ENCODE measurements at places on chromosomes 7 and 10.

GRCh38 chr7:98286093-98286539 is 4.6 kb downstream of the BRI3 start:
- peak; percentile 34 for DNase-seq

DNA sequence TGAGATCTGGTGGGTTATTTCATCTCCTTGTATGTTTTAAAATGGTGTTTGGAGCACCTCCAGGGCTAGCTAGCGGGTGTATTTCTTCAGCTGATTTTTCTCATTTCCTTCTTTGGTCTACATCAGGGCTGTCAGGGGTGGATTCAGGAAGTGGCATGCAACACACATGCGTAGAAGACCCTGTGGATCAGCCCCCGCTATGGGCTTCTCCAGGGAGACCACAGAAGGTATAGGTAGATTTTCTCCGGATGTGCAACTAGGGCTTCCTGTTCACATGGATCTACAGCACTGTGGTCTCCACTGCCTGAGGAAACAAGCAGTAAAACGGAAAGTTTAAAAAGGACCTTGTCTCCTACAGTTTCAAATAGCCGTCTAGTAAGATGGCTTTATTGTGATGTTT is 10.4 kb downstream of the NUB1 start:
- DNase-seq: no peak

- DNase-seq: no peak
These were observed 52.9 kb downstream of the AUTS2 start for GRCh38 chr7:69651101-69651590.

GRCh38 chr10:132101529-132101928 is 35.8 kb downstream of the JAKMIP3 start:
- DNase-seq: no peak

DNA sequence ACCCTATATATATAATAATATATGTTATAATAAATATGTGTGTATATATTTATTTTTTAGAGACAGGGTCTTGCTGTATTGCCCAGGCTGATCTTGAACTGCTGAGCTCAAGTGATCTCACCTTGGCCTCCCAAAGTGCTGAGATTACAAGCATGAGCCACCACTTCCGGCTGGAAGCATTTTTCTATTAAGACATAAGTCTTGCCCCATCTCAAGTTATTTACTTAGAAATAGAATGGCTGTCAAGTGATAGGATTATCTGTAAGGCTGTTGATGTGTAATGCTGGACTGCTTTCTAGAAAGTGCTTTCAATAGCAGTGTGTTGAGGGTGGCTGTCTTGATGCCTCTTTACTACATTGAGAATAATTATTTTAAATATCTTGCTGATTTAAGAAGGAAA is 65.2 kb downstream of the ZMYND11 start:
- DNase-seq: no peak

- DNase-seq: no peak
These were observed 28.4 kb upstream of the ZNF248 start for GRCh38 chr10:37885850-37886249.

GRCh38 chr7:85341121-85341520 is 154.3 kb upstream of the SEMA3D start:
- DNase-seq: no peak

- DNase-seq: no peak
These were observed 143.7 kb upstream of the GRM3 start for GRCh38 chr7:86499986-86500385.

DNA sequence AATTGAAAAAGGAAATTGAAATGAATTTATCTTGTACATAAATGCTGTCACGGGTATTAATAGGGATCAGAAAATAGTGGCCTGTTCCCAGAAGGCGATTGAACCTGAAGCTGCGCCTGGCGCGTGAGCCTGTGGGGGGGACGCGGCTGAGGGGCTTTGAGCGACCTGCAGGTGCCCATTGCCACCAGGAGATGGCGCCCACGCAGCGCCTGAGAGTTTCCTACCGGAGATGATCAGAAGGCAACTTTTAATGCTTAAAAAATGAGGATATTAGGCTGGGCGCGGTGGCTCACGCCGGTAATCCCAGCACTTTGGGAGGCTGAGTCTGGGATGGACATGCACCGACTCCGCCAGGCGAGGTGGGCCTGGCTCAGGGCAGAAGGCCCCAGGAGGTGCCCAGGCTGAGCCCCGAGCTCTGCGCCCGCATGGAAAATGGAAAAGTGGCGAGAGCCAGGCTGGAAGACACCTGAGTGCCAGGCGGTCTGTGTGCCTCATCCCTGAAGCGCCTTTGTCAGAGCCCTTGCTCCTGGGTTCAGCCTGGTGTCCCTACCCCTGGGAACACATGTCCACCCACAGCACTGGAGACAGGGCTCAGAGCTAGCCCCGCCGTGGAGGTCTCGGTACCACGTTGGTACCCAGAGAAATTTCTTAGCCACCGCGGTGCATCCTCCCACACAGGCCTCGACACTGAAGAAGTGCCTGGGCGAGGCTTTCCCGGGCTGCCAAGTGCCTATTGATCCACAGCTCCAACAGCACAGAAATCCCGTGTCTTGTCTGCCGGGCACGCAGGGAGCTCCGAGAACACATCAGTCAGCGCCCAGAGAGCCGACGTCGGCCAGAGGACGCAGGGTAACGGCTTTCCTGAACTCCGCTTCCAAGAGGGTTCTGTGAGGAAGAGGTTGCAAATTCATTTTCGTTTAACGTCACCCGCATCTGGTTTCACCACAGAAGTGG is 117.4 kb downstream of the INPP5A start:
- peak; percentile 56 for DNase-seq

DNA sequence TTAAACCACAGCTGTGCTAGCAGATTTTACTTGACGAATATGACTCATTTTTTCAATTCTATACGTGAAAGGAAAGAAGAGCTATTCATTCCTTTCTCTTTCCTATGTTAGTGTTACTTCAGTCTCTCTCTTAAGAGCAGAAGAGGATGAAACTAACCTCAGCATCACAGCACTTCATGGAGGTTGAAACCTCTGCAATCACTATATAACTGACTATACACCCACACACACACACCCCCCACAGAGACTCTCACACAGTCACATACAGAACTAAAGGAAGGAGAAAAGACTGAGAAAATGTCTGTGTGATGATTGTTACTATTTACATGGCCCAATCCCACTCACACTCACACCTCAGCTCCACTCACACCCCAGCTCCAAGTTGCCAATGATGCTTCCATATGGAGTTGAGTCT is 104.2 kb downstream of the KIF20B start:
- DNase-seq: no peak

DNA sequence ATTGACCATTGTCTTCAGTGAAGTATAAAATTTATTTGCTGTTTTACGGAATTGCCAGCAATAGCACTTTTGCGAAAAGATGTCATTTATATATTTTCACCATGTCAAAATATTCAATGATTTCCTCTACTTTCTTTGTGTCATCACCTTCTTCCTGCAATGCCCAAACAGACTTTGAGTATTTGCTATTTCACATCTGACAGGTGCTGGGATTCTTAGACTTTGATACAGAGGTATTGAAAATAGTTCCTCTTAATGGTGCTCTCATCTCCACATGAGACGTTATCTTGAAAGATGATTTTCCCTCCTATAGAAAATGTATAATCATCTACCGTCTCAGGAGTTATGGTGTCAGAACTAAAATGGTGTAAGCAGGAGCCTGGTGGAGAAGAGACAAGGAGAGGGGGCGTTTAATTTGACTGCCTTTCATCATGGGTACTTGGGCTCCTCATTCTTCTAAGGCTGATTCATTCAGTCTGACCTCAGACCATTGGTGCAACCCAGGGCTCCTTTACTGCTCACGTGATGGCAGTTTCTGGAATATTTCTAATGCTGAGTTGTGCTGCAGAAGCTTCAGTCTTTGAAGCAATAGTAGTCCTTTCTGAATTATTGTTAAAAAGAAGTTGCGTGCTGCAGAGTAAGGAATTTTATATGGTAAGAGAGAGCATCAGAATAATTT is 404.6 kb downstream of the PHTF2 start:
- no peak for DNase-seq

DNA sequence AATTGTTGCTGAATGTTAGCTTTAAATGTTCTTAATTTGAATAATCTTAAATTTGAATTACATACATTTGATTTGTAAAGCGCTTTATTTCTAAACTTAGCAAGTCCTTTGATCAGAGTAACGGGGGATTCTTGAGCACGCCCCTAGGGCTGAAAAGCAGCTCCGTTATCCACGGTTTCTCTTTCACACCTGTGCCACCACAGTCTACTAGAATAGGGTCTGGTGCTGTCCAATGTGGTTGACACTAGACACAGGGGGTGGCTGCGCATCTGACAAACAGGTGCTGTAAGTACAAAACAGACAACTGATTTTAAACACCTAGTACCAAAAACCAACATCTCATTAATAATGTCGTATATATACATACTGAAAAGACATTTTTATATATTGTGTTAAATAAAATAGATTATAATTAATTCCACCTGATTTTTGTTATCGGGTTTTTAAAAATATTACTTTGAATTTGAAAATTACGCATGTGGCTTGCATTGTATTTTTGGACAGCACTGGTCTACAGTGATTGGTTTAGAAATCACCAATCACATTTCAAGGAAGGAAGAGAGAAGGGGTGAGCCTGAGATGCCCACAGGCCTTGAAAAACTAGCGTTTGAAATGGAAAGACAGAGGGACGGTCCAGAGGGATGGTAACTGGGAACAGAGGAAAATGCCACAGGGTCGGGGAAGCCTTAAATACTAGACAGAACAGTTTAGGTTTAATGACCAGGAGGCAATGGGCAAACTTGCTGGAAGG is 7.3 kb downstream of the SEPHS1 start:
- no peak for DNase-seq

GRCh38 chr7:56079450-56080185 is 13.1 kb downstream of the PHKG1 start:
- peak; percentile 12 for DNase-seq

- DNase-seq: no peak
These were observed 67.5 kb downstream of the PFKFB3 start for GRCh38 chr10:6269953-6270867.

- DNase-seq: peak; percentile 47
These were observed 66.2 kb downstream of the RHOBTB1 start for GRCh38 chr10:60877777-60878120.

DNA sequence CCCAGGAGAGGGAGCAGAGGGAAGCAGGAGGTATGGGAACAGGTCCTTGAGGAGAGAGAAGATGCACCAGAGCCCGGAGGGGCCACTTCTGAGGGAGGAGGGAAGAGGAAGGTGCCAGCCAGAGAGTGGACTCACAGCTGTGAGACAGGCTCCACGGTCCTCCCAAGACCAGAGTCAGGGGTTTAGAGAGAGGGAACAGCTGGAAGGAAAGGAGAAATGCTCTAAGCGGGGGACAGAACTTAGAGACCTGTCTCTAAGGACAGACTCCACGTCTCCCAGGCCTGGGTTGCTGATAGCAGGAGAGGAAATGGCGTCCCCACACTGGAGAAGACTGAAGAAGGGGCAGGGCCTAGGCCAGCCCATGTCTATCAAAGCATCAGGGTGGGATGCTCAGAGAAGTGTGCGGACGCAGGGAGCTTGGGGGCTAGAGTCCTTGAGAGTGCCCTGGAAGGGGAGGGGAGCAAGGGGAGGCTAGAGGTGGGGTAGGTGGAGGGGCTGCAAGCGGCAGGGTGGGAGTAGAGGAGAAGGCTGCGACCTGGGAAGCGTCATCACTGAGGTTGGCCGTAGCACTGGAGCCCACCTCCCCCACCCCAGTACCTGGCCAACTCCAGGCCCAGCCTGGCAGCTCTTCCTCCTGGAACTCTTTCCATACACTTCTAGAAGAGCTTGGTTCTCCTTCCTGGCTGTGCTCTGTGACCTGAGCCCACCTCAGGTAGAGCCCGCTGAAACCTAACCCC is 25.6 kb upstream of the GRID1 start:
- no peak for DNase-seq

GRCh38 chr7:130144312-130145171 is 60.7 kb downstream of the TMEM209 start:
- DNase-seq: no peak

- peak; percentile 61 for DNase-seq
These were observed 98.8 kb upstream of the ZNF722 start for GRCh38 chr7:63899691-63900393.

DNA sequence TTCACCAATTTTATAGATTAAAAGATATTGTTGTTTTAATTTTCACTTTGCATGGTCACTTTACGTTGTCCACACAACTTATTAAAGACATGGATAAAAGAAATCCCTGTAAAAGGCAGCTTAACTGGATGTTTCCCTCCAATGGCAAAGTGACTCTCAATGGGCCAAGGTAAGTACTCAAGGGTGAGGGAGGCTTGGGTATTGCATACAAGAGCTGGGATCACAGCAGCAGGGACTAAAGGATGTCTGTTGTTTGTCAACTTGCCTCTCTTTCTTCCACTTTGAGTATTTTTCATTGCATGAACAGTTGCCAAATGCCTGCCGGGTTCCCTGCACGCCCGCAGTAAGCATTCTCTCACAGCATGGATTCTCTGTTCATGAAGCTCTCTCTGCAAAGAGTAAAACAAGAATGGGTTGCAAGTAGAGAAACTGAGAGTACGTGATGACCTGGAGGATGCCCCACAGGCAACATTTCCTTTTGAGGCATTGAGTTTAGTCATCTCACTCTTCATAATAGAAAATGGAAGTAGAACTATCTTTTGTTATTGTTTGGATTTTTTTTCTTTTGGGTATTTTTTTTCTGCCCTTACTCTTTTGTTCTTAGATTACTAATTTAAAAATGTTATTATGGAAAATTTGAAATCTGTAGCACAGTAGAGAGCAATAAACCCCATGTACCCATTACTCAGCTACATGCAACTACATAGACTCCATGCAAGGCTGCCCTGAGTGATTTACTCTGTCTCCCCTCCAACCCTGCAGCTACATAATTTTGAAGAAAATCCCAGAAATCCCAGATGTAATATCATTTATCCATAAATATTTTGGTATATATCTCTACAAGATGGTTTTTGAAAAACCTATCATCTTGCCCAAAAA is 26.3 kb downstream of the GPR141 start:
- no peak for DNase-seq

GRCh38 chr10:91632671-91633550 is at the start of gene PPP1R3C:
PPP1R3C (minus strand) TSS chr10:91633071; CDS start chr10:91632969, 102 bp downstream.
- DNase-seq: peak; percentile 20

- no peak for DNase-seq
These were observed 49.6 kb upstream of the UBN2 start for GRCh38 chr7:139181404-139181803.

- DNase-seq: no peak
These were observed 105.6 kb downstream of the LHPP start for GRCh38 chr10:124566981-124567835.

GRCh38 chr7:17939211-17939605 is 1.1 kb downstream of the SNX13 start:
- DNase-seq: peak; percentile 50

DNA sequence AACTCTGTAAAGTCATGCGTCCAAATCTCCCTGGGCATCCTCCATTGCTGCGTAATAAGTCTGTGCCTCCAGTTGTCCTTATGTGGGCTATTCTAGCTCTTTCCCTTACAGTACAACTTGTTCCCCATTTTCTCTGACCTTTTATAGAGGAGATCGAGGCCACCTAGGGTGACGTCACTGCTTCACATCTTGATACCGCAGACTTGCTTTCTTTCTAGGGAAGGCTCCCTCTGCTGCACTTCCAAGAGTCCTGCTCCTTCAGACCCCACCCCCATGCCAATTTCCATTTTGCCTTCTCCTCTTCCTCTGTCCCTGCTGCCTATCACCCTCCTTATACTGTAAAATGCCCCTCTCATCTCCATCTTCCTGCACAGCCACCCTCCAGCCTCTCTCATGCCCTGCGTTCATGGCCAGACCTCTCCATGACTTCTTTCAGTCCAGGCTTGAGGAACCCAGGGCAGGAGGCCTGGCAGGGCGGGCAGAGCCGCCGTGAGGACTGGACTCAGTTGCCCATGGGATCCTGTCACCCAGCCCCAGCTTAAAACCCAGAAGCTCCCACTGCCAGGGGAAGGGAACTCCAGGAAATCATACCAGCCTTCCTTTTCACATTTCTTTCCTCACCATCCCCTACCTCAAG is 57.5 kb downstream of the CAMK1D start:
- no peak for DNase-seq

All from NCI-H526 (cell line).